Transverse colon (tissue), 4 donors: ENCODE measurements at places on chromosomes 4 and X.

- DNase-seq = no peak
Measured at GRCh38 chrX:11414091-11414490, 120.9 kb downstream of the AMELX start.

GRCh38 chrX:45760187-45760742 is 559.6 kb upstream of the DIPK2B start:
- DNase-seq = no peak

GRCh38 chr4:17398035-17398434 is 113.9 kb downstream of the QDPR start:
- no peak for DNase-seq

- no peak for DNase-seq
Measured at GRCh38 chr4:61828960-61829359, 628.8 kb downstream of the ADGRL3 start.

DNA sequence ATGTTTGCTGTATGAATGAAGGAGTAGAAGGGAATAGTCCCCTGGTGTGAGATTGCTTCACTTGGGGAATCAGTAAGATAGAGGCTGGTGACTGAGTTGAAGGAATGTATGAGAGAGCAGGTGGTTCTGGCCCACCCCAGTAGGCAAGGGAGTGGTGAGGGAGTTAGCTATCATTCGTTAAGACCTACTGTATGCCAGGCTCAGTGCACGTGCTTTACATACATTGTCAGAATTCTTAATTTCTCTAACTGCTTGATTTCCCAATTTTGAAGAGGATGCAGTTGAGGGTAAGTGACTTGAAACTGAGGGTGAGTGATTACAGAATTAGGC is 700 bp downstream of the VMA21 start:
- DNase-seq = no peak

DNA sequence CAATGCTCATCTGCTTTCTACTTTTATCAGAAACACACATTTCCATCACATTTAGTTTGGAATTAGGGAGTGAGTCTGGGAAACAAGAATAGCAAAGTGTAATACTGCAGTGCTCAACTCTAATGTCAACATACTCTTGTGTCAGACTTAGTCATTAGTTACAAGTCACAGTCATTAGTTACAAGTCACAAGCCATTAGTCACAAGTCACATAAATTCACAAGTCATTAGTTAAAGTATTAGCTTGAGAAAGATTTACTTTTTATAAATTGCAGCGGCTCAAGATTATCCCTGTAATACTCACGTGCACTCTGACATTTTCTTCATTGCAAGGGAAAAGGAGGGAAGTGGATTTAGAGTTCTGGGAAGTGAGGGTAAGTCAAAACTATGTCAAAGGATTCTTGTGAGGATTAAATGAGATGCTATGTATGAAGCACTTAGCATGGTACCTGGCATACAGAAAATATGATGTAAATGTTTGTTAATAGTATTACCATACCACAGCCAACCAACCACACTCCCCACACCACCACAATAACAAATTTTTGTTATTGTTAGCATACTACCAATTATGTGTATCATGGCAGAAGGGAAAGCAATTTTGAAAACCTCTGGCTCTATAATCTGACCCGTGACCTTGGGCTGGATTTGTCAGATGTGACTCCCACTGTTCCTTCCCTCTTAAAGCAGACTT is 116.6 kb downstream of the ARHGAP24 start:
- no peak for DNase-seq

GRCh38 chr4:80685214-80685613 is 345.3 kb upstream of the BMP3 start:
- no peak for DNase-seq

DNA sequence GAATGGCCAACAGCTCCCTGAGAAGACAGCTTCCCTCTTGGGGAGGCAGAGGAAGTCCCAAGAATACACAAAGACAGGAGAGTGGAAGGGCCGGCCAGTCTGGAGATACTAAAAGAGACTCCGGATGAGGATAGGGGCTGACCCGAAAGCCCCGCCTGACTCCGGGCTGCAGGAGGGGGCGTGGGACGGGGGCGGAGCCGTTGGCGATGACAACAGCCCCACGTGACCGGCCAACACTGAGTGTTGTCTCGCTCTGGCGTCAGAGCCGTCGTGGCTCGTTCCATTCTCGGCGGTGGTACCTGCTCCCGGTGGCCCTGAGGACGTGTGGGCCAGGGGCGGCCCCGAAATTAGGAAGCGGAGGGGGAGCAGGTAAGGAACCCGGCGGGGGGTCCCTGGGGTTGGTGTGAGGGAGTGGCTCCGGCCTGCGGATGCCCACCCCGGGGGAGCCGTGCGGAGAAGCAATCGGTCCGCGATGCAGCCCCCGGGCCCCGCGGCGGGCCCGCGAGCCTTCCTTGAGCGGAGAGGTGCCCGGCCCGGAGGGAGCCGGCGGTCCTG is at the start of gene BEX4:
Gene BEX4, plus strand, starts transcription at position 239 of the 555 bp plus-strand sequence. CDS start 1,046 bp downstream, outside the sequence.
- DNase-seq = peak; percentile 88

GRCh38 chr4:57544811-57545654 is 434.8 kb upstream of the IGFBP7 start:
- DNase-seq = no peak

DNA sequence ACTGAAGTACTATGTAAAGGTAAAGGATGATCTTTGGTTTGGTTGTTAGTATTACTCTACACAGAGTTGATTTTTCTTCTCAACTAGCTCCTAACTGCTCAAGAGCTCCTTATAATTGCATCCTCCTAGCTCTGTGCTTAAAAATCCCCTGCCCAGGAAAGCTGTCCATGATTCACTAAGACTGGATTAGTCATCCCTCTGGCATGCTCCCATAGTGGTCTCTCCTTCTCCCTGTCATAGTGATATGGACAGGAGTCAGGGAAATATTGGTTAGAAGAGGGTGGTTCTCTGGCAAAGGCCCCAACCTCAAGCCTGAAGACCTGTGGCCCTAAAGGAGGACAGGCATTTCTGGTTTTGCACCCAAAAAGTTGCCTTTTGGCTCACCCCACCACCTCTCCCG is 242.3 kb upstream of the KCNIP4 start:
- no peak for DNase-seq

DNA sequence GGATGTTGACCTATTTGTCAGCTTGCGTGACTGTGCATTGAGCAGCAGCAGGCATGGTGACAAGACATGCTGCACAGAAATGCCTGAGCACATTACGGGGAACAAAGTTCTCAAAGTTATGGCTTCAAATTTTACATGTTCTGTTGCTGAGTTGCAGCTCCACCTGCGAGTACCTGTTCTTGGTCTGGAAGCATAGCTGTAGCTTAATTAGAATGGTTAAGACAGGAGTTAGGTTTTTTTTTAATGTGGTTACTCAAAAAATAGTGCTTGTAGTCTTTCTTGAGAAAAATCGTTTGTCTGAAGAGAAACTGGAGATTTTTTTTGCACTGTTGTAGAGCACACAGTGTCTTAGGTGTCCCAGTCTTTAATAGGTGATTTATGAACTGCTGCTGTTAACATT is 38.8 kb upstream of the GNPDA2 start:
- DNase-seq = no peak
